Pulmonary artery endothelial cell (primary cell): ENCODE measurements at places on chromosomes 7 and 10. TPM values are rescaled to one million over a fixed set of nuclear protein-coding genes. Genes with fewer than 3 reads are reported as not detected.

Gene GNGT1
- not detected in 2 replicates for total RNA-seq

Gene ZNF488
- not detected in 2 replicates for total RNA-seq

GRCh38 chr10:3548702-3549101 lies 236.3 kb downstream of the KLF6 start:
- no peak for DNase-seq

- no peak for DNase-seq
These were observed 2.0 kb upstream of the ARPC1B start for GRCh38 chr7:99372275-99373090.

- no peak for DNase-seq
These were observed 10.8 kb upstream of the SEMA3C start for GRCh38 chr7:80929619-80930018.

GRCh38 chr7:135194494-135195095 lies 16.7 kb downstream of the WDR91 start:
- DNase-seq = no peak
